ENCODE measurements at places on chromosomes 12 and 14. TPM values are rescaled to one million over a fixed set of nuclear protein-coding genes. Genes with fewer than 3 reads are reported as not detected.

DNA sequence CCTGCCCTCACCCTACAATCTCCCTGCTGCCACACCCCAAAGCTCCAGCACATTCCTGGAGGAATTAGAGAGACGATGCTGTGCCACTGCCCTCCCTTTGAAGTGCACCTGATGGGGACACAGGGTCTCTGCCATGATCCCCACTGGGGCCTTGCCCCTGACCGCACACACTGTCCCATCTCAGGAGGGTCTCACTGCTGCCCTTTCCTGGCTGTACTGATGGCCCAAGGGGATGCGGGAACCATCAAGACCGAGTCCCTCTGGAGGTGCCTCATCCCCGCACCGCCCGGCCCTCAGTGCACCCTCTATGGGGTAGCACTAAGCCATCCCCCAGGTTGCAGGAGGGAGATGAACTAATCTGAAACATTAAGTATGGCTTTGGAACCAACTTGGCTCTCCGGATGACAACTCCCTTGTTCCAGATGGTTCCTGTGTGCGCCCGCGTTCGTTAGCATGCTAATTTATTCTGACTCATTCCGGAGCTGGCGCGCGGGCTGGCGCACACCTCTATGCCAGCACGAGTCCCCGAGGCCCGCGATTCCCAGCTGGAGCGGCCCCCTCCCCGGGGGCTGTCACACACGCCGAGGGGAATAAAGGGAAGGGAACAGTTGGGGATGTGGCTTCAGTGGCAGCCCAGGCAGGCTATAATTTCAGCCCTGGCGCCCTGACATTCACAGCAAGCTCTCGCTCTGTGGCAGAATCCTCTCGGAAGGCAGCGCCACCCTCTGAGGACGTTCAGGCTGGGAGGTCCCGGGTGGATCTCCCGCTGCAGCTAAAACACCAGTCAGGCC, 34.2 kb upstream of the C14orf180 start:
- no peak overlapping the region for H3K4me3 ChIP-seq
- peaks cover 3% of the 10 kb centered on the region for H3K36me3 ChIP-seq
- DNase-seq = no peak

- no peaks in the 10 kb centered on the region for H3K27me3 ChIP-seq
- H3K27ac ChIP-seq = peak overlapping the region; percentile 100
- no peak for DNase-seq
Observed at GRCh38 chr14:91372671-91373495, 44.7 kb downstream of the CCDC88C start.

DNA sequence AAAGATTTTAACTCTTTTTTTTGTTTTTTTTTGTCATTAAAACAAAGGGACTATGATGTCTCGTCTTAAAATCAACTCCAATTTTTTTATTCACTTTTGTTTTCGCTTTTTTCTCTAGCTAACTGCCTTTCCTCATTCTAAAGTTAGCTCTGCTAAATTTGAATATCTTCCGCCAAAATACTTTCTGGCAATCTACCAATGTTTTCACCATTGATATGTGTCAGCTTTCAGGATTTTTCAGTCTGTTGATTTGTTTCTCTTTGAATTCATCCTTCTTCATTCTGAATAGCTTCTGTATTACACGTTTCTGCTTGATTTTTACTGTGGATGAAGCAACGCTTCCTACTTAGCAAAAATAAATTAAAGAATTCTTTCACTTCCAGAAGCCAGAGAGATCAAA, 38.7 kb upstream of the NOVA1 start:
- no peaks in the 10 kb centered on the region for H3K4me1 ChIP-seq
- no peak for DNase-seq
- no peaks in the 10 kb centered on the region for H3K36me3 ChIP-seq

DNA sequence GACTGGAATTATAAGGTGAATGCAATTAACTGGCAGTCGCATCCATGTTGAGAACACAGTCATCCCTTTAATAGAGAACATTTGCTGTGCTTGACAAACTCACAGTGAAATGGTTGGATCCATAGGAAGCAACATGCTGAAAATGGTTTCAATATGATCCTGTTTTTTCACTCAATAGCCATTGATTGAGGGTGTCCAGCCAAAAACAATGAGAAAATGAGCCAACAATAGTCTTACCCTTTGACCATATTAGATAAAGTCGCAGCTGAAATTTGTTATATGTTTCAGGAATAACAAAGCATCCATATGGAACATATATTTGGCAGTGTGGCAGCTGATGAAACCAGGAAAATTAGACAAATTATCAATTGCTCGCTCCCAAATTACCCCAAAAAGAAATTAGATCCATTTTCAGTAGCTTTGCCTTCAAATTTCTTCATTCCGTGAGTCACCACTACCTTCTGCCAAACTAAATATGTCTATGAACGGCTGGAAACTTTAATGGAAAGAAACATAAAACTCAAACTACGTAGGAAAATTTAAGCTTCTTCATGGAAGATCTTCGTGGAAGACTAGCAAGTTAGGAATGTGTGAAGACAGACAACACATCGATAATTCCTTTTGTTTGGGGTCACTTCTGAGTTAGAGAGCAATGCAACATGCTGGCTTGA, 17.4 kb downstream of the IGF1 start:
- no peak for DNase-seq
- H3K36me3 ChIP-seq = no peaks in the 10 kb centered on the region
- no peak overlapping the region for H3K4me3 ChIP-seq
- H3K4me1 ChIP-seq = no peaks in the 10 kb centered on the region

- H3K36me3 ChIP-seq = peaks cover 3% of the 10 kb centered on the region
- no peak overlapping the region for H3K27ac ChIP-seq
- peaks cover 11% of the 10 kb centered on the region for H3K4me1 ChIP-seq
- no peak overlapping the region for H3K4me3 ChIP-seq
- peaks cover 8% of the 10 kb centered on the region for H3K27me3 ChIP-seq
Observed at GRCh38 chr12:66831495-66831894, 152.6 kb upstream of the GRIP1 start.

DNA sequence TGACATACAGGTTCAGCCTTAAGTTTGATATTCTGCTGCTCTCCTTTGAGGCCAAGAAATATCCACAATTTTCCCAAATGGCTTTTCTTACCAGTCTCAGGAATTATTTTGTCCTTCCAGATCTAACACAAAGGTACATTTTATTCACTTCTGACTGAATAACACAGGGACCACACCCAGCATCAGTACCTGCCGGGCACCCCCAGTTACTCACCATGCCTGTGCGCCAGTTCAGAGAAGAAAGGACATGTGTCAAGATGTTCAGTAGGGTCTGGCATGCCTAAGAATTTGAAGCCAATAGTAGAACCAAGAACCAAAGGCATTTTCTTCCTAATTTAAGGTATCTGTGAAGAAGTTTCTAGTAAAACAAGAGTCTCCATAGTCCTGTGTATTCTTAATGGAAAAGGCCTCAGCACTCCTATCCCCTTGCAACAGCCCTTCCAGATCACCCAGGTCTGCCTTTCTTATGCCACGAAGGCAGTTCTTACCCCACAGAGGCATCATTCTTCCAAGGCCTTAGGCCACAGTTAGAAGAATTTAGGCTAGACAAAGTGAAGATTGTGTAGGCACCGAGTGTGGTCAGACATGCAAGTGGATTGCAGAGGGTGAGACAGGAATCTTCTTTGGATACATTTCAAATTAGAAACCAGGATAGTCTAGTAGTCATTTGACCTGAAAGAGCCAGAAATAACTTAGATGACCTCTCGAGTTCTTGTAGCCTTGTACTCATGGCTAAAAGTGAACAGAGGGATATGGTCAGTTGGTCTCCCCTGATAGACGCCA, 140.1 kb upstream of the HIF1A start:
- H3K4me1 ChIP-seq = peaks cover 31% of the 10 kb centered on the region
- H3K4me3 ChIP-seq = no peak overlapping the region
- peak overlapping the region; percentile 10 for H3K27ac ChIP-seq

DNA sequence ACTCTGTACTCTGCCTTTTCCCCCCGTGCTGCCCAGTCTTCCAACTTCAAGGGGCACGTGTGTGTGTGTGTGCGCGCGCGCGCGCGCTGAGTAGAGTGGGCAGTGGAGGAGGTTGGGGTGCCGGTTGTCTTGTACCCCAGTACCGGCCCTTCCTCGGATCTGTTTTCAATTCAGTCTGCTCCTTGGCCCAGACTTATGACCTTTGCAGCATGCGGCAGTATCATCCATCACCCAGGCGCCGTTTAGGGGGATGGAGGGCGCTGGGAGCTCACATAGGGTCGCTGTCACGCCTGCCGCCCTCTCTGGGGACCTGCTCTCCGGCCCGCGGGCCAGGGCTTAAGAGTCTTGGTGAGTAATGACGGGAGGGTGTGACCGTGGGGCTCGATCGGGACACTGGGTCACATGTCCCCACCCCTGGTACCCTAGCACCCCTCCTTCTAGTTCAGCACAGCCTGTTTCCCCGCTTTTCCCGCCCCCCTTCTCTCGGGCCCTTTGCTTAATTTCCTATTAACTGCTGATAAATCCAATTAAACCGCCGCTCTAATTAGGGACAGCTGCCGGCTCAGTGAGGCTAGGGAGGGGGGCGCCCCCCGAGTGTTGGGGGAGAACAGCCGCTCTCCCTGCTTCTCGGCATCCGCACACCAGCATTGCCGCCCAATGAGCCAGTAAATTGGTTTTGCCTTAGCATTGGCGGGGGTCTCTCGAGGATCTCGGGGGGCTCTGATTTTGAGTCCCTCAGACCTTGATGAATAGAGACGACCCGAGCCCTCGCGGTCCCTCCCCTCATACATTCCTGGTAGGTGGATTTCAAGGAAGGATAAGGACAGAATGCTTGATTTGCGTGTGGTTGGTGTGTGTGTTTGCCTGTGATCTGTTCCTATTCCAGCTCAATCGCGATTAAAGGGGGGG, 9.3 kb downstream of the STAC3 start:
- peaks cover 74% of the 10 kb centered on the region for H3K27me3 ChIP-seq
- H3K4me3 ChIP-seq = peak overlapping the region; percentile 89
- no peak for DNase-seq
- peaks cover 2% of the 10 kb centered on the region for H3K36me3 ChIP-seq

DNA sequence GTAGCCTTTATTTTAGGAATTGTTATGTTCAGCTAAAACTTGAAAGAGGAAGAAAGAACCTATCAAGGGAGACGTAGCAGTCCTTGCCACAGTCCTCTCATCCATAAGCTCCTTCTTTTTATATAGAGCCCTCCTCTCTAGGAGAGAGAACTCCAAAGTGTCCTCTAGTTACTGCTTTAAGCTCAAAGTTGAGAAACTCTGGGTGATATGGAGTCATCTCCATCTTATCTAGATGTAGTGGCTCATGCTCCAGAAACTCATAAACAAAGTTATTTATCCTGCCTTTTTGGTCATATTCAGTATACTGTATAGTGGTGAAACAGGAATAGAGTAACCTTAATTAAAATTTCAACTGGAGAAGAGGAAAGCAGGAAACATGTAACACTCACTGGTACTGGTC, 90.4 kb upstream of the ATF7IP start:
- H3K27ac ChIP-seq = no peak overlapping the region
- H3K36me3 ChIP-seq = no peaks in the 10 kb centered on the region
- no peaks in the 10 kb centered on the region for H3K27me3 ChIP-seq
- DNase-seq = no peak

DNA sequence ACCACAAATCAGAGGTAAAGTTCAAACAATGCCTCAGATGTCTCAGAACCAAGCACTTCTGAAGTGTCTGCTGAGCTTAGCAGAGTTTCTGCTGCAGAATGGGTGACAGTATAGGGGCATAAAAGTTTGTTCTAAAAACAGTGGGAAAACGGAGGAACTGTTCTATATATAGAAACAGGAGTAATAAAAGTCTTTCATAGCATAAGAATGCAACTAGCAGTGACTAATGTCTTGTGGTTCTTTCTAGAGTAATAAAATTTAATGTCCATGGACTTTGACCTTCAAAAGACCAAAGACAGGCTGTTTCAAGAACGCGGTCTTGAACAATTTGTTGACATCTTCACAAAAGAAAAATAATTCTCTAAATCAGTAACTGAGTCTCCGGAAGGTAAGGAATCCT, 107.5 kb upstream of the FAR2 start:
- H3K4me1 ChIP-seq = peaks cover 2% of the 10 kb centered on the region
- no peak overlapping the region for H3K27ac ChIP-seq
- peaks cover 56% of the 10 kb centered on the region for H3K27me3 ChIP-seq
- DNase-seq = no peak
- H3K36me3 ChIP-seq = no peaks in the 10 kb centered on the region

The INHBC gene
- not detected for total RNA-seq

The DHRS4L2 gene
- total RNA-seq = 9.9 TPM

The LEMD3 gene
- 62.1 TPM for total RNA-seq

The TFCP2 gene
- total RNA-seq = 20.5 TPM

The GLIPR1L1 gene
- total RNA-seq = not detected

Measured in T-helper 17 cell (primary cell).